ENCODE measurements at places on chromosomes 16 and 17.
A peak's percentile ranks its signal among the peaks of the same experiment; 100 is the strongest.

DNA sequence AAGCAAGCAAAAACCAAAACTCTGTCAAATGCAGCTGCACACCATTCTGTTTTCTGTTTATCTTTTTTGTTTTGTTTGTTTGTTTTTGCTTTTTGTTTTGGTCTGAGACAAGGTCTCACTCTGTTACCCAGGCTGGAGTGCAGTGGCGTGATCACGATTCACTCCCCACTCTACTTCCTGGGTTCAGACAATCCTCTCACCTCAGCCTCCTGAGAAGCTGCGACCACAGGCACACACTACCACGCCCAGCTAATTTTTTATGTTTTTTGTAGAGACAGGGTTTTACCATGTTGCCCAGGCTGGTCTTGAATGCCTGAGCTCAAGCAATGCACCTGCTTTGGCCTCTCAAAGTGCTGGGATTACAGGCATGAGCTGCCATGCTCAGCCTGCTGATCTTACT, 19.3 kb upstream of the SLFN13 start:
- DNase-seq: no peak

DNA sequence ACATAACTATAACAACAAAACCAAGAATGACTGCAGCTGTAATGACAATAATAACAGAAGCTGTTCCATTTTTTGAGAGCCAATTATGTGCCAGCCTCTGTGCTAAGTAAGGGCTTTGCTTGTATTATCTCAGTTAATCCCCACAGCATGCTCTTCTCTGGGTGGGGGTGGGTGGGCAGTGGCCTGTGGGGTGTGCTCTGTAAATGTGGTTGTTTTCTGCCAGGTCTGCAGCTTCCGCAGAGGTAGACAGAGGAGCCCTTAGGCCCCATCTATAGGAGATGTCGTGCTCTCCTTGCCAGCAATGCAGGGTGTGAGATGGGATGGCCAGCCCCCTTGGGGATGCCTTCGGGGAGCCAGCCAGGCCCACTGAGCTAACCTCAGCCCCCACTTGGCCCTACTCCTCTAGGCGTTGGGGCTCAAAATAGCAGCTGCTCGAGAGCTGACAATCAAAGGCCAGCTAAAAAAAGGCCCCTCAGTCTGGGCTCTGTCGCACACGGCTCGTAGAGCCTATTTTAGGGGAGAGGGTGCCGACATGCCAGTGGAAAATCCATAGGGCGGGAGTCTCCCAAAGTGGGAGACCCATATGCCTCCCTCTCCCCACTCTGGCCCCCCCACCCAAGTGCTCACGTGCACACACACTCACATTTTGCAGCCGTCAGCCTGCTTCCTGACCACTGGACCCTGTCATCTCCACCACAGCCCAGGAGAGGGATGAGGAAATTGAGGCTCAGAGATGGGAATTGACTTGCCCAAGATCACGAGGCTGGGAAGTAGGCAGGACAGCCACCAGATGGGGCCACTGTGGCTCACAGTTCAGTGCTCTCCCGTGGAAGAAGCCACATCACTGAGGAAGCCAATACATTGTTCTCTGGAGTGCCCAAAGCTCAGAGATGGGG, 15.8 kb downstream of the CDH16 start:
- no peak for DNase-seq

DNA sequence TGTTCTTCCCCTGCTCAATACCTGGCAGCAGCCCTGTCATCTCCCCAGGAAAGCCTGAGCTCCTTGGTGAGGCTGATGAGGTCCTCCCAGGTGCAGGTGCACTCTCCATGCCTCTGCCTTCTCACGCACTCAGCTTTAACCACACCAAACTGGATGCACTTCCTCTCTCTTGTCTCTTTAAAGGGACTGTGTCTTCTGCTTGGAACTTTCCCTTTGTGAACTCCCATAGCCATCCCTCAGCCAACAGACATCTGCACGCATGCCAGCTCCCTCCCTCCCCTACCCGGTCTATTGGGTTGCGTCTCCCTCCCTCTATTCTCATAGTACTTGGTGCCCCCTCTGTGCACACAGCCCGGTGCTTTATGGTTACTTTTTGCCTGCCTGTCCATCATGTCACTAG, 231.2 kb downstream of the MSI2 start:
- DNase-seq: no peak

DNA sequence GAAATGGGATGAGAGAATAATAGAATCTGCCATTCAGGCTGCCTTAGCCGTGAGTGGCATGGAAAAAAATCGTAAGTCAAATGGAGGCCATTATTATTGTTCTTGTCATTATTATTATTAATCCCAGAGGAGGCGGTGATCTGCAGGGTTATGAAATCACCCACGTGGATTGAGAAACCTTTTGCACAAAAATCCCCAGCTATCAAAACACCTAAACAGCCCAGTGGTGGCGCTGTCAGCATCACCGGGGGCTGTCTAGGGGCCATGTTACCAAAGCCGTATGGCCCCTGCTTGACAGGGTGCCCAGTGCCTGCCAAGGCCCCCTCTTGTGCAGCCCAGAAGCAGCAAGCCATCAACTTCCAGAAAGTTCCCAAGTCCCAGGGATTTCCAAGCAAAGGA, 25.2 kb downstream of the CNGB1 start:
- DNase-seq: no peak

DNA sequence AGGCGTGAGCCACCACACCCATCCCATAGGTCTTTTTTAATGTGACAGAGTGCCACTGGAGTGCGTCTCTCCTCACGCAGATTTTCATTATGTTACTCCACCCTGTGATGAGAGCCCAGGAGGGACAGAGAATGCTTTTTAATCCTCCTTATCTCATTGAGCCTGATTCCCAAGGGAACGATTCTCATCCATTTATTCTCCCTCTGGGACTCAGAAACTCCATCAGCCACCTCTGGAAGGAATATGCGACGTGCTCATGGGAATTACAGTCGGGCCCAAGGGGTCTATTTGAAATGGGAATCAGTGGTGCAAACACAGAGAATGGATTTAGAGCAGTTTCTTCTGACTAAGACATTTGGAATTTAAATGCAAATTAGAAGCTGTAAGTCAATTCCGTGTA, 155.9 kb upstream of the HSBP1 start:
- DNase-seq: no peak

GRCh38 chr17:50529849-50530248, 2.7 kb upstream of the EPN3 start:
- no peak for DNase-seq

GRCh38 chr17:57671667-57672632, 73.1 kb downstream of the CCDC182 start:
- peak; percentile 88 for DNase-seq

GRCh38 chr16:51440131-51440889, 289.2 kb upstream of the SALL1 start:
- peak; percentile 23 for DNase-seq

GRCh38 chr16:1312903-1313302, 3.5 kb downstream of the UBE2I start:
- DNase-seq: no peak

DNA sequence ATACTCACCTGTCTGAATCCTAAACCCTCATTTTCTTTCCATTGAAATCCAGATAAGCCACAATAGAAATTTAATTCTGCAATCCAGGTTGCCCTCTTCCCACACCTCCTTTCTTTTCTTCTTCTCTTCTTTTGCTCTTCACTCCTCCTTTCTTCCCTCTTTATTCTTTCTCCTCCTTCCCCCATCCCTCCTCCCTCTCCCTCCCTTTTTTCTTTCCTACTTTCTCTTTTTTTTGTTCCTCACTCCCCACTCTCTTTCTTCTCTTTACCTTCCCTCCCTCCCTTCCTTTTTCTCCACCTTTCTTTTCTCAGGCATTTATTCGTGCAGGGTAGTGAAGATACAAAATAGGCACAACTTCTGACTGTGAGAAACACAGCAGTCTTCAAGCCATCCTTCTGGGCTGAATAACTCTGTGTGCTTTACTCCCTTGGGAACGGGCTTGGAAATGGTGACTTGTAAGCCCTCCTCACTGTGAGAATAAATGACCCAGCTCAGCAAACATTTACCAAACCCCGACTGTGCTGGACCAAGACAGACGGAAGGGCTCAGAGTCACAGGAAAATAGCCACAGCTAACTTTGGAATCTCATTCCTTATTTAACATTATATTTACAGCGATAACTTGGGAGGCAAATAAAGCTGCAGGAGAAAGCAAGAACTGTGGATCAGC, 140.8 kb downstream of the HAPSTR1 start:
- no peak for DNase-seq

DNA sequence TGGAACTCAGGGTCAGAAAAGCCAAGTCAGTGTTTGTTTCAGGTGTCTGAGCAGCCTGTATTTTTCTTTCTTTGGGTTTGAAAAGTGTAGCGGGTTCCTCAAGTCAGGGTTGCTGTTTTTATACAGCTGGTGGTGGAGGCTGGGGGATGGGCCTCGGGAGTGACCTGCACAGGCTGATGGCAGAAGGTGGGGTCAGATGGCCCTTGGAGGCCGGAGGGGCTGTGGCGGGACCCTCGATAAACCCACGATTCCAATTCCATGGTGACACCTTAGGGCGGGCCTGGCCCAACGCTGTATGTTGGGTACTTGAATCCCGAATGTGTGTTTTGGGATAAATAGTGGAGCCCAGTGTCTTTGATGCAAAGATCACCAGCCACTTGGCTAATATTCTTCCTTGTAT, 28.7 kb downstream of the COX4I1 start:
- DNase-seq: no peak

DNA sequence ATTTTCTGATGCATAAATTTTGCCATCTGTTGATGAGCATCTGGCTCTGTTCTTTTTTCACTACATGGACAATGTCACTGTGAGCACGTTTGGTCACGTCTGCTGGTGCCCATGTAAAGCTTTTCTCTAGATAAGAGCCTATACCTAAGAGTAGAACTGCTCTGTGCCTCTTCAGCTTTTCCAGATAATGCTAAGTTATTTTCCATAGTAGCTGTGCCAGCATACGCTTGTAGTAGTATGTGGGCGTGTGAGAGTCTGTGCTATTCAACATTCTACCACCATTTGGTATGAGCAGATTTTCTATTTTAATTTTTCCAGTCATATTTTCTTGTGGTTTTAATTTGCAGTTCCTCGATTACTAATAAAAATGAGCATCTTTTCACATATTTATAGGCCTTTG, 33.2 kb downstream of the VPS35L start:
- peak; percentile 25 for DNase-seq

DNA sequence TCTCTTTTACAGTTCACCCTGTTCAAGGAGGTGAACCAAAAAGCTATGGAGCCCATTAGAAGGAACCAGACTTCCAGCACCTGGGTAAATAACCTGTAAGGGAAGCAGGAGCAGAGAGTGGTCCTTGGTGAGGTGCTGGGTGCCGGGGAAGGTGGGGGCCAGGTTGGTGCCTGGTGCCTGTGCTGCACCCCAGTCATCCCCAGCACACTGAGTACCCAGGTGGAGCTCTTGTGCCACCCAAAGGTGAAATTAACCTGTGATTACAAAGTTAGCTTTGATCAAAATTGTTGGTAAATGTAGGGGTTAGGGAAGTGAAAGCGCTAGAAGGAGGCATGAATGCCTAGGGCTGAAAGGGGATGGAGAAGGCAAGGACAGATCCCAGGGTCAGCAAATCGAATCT, 58.6 kb downstream of the CDRT4 start:
- no peak for DNase-seq

DNA sequence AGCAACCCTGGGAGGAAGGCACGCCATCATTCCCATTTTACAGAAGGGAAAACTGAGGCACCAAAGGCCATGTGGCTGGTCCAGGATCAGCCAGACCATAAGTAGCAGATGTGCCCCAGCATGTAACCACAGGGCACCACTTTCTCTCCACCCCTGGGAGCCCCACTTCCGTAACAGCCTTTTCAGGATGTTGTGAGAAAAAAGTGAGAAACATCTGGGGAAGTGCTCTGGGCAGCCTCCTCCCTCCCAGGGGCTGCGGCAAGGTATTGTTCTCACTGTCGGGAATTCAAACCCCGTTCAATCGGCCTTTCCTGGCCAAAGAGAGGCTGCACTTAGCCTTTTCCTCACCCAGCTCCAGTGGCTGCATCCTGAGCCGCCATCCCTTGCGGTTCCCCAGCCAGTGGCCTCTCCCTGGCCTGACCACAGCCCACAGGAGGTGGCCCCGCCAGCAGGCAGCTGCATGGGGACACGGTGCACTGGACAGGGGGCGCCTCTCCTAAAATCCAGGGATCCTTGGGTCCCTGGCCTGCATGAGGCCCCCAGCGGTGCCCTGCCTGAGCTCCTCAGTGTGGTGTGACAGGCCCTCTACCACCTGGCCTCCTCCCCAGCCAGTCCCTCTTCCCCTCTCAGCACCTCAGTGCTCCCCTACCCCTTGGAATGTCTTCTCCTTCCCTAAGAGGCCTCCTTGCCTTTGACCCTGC, 5.7 kb upstream of the CDH5 start:
- no peak for DNase-seq

DNA sequence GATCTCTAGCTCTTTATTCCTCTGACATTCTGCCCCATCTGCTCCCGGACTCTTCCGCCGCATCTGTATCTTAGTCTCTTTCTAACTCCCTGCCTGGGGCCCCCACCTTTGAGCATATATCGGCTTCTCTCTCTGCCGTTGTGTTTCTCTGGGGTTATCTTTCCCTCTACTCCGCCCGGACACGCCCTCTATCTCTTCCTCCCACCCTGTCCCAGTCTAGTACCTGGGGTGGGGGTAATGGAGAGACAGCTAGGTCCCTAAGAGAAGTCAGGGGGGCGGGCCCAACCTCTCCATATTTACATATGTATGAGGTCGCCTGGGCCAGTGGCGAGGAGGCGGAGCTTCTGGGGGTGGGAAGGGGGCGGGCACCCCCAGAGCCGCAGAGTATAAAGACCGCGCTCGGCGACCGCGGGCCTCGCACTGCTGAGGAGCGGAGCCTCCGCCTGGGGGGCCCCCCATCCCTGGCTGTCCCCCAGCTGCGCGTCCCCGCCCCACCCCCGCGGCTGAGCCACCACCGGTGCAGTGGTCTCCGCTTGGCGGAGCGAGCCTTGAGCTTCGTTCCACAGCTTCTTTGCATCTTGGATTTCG, at the start of gene ATP1B2:
TSS of gene ATP1B2 (plus strand) at position 418 of the 588 bp plus-strand sequence. CDS start 593 bp downstream, outside the sequence.
- peak; percentile 70 for DNase-seq

DNA sequence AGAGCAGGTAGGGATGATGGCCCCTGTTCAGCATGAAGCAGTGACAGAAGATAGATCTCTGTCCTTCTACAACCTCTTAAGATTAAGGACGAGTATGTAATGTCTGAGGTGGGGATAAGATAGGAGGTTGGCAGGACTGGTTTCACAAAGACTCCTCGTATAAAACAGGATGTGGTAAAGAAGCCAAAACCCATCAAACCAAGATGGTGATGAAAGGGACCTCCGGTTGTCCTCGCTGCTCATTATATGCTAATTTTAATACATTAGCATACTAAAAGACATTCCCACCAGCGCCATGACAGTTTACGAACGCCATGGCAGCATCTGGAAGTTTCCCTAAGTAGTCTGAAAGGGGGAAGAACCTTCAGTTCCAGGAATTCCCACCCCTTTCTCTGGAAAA, 27.3 kb downstream of the MIS12 start:
- DNase-seq: no peak

DNA sequence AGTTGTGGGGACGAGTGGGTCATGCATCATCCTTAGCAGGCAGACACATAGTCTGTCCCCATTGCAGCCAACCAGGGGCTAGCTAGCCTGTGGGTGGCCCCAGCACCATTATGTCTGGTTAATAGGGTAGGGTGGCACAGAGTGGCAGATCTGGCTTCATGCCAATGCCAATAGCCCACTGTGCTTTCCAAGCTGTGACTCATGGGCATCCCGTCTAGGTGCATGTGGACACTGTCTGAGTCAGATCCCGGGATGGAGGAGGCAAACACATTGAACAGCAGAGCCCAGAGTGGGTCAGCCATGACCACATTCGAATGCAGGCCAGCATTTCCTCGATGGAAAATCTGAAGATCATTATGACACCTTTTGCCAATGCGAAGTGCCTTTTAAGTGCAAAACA, 2.5 kb downstream of the HS3ST2 start:
- no peak for DNase-seq

- DNase-seq: no peak
These were observed 8.8 kb upstream of the KRT31 start for GRCh38 chr17:41406205-41406604.
